T-helper 2 cell (primary cell): ENCODE measurements at places on chromosomes 7 and 10.

GRCh38 chr10:29689001-29689400 lies 54.2 kb upstream of the SVIL start:
- DNase-seq = peak; percentile 29

GRCh38 chr10:32995066-32995622 lies 37.1 kb upstream of the ITGB1 start:
- no peak for DNase-seq

- DNase-seq = no peak
Observed at GRCh38 chr10:30798646-30799185, 169.2 kb upstream of the LYZL2 start.

DNA sequence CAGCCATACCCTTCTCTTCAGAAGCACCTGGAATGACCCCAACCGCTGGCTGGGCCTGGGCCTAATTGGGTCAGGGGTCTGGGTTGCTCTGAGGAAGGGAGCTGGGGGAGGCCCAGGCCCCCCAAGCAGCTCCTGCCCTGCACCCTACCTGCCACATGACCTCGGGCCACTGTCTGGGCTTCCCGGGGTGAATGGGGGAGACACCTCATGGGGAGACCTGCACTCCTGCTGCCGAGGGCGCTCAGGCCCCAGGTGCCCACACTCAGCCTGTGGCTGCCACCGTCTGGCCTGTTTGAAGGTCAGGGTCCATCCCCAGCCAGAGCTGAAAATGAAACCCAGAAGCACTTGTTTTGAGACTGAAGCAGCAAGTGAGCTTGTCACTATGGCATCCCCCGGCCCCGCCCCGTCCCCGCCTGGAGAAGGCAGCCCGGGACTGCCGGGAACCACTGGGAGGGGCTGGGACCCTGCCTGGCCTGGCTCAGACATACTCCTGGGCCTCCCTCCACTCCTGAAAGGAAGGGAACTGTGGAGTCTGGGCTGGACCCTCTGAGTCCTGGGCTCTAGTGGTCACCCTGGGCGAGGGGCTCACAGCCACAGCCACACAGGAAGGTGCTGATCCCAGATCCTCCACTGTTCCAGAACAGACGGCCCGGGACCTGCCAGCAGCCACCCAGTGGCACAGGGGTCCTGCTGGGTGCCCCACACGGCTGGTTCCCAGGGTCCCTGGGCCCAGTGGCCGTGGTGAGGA lies 7.4 kb upstream of the MICALL2 start:
- DNase-seq = no peak

DNA sequence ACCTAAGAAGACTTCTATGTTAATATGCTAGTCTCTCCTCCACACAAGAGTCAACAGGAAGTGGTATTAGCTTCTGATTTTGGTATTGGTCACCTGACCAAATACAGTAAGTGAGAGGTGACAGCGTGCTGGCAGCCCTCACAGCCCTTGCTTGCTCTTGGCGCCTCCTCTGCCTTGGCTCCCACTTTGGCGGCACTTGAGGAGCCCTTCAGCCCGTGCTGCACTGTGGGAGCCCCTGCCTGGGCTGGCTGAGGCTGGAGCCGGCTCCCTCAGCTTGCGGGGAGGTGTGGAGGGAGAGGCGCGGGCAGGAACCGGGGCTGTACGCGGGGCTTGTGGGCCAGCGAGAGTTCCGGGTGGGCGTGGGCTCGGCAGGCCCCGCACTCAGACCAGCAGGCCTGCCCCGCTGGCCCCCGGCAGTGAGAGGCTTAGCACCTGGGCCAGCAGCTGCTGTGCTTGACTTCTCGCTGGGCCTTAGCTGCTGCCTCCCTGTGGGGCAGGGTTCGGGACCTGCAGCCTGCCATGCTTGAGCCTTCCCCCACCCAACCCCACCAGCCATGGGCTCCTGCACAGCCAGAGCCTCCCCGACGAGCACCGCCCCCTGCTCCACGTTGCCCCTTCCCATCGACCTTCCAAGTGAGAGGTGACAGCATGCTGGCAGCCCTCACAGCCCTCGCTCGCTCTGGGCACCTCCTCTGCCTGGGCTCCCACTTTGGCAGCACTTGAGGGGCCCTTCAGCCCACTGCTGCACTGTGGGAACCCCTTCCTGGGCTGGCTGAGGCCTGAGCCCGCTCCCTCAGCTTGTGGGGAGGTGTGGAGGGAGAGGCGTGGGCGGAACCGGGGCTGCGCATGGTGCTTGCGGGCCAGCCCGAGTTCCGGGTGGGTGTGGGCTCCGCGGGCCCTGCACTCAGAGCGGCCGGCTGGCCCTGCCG lies 4.2 kb upstream of the ACSL5 start:
- no peak for DNase-seq

DNA sequence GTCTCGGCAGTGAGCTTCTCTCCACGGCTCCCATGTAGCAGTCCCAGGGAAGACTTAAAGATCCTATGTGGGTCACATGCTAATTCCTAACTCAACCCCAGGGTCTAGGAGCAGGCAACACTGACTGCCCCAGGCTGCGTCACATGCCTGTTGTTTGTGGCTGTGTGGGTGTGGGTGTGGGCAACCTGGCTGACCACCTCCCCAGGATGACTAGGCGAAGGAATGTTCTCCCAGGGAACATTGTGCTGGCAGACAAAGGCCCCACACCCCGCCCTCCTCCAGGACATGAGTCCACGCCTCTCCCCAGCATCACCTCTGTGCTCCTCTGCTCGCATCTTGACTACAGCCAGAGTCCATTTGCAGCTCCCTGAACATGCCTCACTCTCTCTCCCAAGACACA lies 30.3 kb downstream of the SLC29A3 start:
- no peak for DNase-seq

DNA sequence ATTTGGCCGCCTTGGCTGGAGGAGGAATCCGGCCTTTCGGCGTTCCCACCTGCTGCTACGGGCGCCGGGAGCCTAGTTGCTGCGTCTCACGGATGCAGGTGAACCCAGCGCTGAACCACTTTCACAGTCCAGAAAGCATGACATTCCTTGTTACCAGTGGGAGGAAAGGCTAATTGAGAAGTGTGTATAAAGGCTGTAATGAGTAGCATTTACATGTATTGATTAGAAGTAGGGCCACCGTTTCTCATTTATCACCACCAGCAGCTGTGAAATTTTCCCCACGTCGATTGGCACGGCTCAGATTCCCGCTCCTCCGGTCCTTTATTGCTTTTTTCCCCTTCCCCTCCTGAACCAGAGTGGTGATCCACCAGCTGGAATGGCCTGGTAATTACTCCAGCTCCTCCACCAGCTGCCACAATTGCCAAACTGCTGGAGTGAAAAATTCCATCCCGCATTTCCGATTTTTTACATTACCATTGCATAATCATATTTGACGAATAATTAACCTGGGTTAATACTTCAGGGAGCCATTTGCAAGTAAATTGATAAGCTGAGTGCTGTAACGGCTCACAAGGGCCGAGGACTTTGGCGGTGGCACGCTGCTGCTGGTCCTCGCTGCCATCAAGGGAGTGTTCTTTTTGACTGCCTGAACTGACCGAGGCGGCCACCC lies 153.3 kb downstream of the POU6F2 start:
- no peak for DNase-seq

- no peak for DNase-seq
Observed at GRCh38 chr7:83190659-83191389, 28.1 kb upstream of the PCLO start.

DNA sequence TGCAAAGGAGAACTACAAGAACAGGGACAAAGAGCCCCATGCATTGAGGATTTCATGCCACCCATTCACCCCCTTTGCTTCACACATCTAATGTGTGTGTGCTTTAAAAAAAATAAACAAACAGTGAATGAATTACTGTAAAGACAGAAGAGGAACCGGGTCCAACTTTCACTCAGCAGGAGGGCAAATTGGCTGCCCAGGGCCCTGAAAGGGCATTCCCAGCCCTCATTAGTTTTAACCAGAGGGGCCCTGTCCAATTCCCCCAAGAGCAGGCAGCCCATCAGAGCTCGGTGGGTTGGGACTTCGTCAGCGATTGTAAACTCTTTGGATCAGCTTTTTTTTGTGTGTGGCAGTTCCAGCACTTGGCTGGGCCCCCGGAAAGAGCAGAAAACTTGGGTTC lies 73.6 kb upstream of the PDZD8 start:
- DNase-seq = no peak

- no peak for DNase-seq
Observed at GRCh38 chr10:79417266-79417665, 28.2 kb downstream of the ZCCHC24 start.

DNA sequence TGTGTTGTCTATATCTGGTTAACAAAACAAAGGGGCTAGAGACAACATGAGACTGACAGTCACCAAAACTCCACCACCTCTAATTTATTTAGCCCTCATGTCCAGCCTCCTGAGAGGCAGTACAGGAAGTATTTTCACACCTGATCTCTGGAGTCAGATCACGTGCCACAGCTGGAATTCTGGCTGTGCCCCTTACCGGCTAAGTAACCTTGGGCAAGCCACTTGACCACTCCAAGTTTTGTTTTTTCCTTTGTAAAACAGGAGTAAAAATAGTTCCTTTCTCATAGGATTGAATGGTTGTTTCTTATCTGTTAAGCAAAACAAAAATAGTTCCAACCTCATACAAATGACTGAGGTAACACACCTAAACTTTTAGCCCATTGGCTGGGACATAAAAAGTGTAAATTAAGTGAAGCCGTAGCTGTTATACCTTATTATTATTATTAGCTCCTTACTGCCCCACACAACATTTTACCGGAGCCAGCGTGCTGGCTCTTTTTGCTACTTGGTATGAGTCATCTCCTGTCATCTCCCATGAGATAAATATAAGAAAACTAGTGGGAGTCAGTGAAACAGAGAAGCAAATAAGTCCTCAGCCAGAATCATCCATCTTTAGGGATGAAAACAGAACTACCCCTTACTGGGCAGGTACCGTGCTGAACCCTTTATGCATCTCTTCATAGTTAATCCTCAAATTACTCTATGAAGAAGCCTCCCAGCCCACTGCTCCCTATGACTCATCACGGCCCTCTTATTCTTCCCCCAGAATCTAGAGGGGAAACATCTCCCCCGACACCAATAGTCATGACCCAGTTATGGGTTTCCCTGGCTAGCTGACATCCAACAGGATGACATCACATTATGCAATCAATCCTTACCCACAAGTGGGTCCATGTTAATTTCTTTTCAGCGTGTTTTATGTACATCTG lies 44.9 kb downstream of the PPP1R3C start:
- DNase-seq = no peak

- DNase-seq = no peak
Observed at GRCh38 chr7:42661312-42661711, 250.6 kb downstream of the C7orf25 start.

GRCh38 chr10:53325066-53325465 lies 552.5 kb upstream of the MBL2 start:
- DNase-seq = no peak

DNA sequence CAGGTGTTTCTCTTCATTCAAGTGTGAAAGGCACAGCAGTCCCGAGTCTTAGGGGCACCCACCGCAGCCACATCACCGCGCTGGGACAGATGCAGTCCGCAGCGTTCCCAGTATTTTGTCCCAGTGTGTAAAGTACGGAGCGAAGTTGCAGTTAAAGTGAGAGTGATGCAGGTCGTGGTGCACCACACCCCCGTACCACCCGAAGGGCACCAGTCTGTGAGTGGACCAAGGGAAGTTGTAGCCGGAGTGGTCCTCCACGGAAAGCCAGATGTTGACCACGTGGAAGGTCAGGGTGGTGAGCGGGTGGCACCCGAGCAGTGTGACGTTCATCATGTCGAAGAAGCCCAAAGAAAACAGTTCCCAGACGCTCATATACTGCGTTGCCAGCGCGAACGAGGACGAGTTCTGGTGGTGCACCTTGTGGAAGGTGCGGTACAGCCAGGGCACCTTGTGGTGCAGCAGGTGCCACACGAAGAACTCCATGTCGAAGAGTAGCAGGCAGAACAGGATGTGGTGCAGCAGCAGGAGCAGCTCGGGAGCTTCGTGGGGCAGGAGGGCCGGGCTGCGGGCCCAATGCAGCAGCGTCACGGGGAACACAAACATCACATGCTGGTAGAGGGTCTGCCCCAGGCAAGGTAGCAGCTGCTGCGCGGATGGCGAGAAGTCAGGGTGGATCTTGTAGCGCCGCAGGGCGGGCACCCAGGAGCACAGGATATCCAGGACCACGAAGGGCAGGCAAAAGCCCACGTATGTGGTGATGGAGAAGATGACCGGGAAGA lies 526 bp downstream of the CH25H start:
- DNase-seq = no peak

DNA sequence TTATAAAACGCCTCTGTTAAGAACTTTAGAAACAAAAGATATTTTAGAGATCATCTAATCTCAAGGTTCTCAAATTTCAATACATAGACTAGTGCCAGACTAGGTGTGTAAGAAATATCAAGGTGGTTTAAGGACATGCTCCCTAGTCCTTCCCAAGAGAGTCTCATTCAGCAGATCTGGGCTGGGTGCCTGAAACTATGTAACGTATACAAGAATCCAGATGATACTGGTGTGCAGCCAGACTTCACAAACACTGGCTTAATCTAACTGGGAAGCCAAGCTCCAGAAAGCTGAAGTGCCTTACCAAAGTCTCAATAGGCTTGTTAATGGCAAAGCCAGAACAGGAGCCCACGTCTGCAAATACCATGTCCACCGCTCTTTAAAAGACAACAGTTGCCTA lies 105.0 kb upstream of the AMPH start:
- no peak for DNase-seq

DNA sequence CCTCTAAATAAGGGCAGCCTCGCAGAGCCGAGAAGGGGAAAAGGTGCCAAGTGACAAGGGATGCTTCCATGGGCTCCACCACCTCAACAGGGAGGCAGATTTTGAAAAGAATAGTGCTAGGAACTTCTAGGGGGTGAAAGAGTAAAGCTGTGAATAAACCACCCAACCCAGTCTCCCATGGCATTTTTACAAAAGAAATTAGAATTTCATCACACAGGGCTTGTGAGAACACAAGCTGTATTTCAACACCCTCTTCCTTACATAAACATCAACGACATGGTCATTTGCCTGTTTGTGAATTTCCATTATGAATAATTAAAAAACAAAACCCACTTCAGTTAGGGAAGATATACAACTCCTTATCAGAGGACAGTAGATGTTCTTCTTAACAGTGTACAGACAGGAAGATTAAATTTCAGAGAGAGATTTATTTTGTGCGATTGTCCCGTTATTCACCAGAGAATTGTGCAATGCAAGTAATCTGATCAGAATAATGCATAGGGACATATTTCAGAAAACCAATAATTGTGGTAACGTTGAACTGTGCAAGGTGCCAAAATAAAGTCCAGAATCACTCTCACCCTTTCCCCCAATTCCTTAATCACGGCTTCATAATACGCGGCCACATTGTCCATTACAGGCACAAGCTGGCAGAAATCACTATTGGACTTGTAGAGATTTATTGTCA lies 207.8 kb upstream of the MGMT start:
- no peak for DNase-seq

- no peak for DNase-seq
Observed at GRCh38 chr7:46653848-46654247, 732.8 kb upstream of the IGFBP3 start.

GRCh38 chr10:78416031-78417011 lies 382.7 kb downstream of the RPS24 start:
- DNase-seq = no peak

GRCh38 chr7:29955799-29956486 lies 33.7 kb downstream of the SCRN1 start:
- no peak for DNase-seq

- DNase-seq = no peak
Observed at GRCh38 chr10:106761906-106762305, 402.6 kb downstream of the SORCS1 start.

GRCh38 chr10:59234816-59235429 lies 58.5 kb downstream of the PHYHIPL start:
- DNase-seq = no peak
